NCI-H2107 (cell line): ENCODE measurements at places on chromosomes 11 and 22.

DNA sequence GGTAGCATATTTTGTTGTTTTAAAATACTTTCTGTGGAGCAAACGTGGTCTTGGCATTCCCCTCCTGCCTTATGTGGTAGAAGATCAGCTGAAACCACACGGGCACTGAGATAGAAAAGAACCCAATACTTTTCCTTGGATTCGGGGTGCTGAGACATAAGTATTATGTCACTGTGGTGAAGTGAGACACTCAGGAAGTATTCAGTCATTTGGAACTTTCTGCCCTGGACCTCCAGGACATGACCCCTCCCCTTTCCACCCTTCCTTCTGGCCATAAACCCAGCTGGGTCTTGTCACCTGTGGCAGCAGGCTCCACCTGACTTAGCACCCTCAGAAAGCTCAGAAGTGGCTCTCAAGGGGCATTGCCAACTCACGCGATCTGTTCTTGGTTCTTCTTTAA lies 123.4 kb downstream of the SWAP70 start:
- no peak for DNase-seq

DNA sequence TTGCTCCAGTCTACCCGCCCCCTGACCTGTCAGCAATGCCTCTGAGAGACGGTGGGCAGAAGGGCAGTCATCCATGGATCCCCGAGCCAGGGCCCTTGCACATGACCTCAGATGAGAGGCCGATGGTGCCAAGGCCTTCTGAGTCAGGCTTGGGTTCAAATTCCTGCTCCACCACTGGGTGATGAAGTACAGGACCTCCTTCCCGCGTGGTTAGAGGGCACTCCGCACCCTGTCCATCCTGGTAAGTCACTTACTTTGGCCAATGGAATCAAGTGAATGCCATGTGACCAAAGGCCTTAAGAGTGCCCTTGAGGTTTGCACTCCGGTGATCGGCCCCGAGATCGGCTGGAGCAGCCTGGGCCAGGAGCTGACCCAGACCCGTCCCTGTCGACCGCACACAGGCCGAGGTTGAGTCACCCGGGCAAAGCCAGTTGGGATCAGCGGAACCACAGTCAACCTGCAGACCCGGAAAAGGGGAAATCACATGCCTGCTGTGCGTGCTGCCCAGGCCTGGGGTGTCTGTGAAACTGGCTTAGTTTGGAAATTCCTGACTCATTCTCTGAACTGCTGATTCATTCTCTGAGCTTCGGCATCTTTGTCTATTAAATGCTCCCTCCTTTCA lies 48.9 kb downstream of the RTL6 start:
- DNase-seq, result no peak

DNA sequence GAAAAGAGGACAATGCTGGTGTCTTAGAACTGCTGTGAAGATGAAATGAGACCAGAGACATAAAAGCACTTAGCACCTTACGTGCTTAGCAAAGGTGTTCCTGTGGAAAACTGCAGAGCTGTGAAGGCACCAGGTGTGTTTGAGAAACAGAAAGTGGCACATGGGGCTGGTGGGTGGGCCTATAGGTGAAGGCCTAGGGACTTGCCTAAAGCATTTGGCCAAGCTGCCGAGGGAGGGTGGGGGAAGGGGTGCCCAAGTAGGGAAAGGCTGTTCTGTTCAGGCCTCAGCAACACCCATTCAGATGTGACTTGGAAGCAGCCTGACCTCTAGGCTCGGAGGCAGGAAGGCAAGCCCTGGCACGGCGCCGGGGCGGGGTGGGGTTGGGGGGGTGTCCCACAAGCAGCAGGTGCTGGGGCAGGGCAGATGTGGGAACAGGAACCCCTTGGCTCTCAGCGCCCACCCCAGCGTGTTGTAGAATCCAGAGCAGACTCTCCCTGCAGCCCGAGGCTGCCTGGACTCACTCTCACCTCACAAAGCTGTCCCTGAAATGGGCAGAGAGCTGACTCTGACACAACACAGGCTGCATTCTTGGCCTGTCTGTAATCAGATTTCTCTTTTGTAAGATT lies 366.7 kb upstream of the NARS2 start:
- DNase-seq, result no peak

GRCh38 chr11:68468217-68468828 lies 7.8 kb downstream of the PPP6R3 start:
- no peak for DNase-seq

GRCh38 chr11:1473786-1474185 lies 12.8 kb downstream of the MOB2 start:
- DNase-seq, result no peak

DNA sequence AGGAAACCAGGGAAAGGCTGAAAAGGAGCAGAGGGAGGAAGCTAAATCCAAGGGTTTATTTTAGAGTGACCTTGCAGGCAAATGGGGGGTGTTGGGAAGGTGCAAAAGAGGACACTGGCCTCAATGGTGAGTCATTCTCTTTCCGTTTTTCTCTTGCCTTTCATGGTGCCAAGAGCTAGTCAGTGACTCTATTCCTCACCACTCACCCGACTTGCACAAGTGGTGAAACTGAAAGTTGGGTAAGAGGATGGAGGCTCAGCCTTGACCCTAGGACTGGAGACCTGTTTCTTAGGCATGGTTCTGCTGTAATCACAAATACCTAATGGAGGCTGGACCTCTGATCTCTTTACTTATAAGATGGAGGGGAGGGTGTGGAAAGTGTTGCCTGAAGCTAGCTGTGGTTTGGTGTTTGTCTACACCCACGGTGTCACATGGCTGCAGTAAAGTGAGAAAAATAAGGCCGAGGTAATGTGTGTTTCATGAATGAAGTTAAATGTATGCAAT lies 67.3 kb upstream of the CREB3L1 start:
- no peak for DNase-seq

DNA sequence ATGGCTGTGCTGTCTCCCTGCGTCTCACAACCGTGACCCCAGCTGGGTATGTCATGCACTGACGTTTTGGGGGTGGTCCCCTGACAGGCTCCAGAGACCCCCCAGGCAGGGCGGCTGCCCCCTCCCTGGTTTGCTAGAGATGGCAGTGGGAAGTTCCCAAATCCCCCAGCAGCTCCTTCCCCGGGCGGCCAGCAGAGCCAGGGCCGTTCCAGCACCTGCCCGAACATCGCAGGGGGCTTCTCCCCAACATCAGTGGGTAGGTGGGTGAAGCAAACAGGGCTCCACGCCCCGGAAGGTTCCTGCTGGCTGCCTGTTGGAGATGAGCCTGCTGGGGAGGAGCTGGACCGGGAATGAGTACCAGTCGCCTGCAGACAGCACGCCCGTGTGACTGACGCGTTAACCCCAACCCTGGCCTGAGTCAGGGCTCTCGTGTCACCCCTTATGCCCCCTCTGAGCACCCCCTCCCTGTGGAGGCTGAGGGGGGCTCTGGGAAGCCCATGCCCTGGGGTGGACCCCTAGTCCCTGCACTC lies 45.6 kb downstream of the GRAMD4 start:
- no peak for DNase-seq

GRCh38 chr22:22692707-22693530 lies 48.5 kb downstream of the GGTLC2 start:
- DNase-seq, result peak; percentile 19

GRCh38 chr11:118401880-118402590 lies 629 bp downstream of the ATP5MG start:
- no peak for DNase-seq

DNA sequence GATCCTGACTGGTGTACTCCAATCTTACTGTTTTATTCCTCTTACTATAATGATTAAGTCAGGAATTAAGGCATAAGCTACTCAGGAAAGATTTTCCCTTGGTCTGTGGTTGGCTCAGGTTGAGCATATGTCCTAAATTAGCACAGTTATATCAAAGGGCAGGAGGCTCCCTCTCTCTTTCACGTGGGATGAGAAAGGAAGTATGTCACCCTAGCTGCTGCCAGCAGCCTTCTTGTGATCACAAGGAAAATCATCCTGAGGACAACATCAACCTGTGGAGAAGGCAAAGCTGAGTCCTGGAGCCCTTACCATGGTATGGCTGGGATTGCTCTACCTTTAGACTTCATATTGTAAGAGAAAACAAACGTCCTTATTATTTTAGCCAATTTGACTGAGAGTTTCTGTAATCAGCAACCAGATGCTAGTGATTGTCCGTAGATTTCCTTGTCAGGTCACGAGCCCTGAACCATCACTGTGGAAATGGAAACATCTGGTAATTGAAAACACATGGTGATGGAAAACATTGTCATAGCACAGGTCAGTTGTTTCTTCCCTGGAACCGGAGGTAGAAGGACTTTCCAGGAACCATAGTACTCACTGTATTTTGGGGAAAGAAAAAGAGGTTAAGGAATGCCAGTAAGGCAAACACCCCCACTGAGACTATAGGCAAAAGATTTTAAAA lies 40.6 kb upstream of the DEUP1 start:
- no peak for DNase-seq

DNA sequence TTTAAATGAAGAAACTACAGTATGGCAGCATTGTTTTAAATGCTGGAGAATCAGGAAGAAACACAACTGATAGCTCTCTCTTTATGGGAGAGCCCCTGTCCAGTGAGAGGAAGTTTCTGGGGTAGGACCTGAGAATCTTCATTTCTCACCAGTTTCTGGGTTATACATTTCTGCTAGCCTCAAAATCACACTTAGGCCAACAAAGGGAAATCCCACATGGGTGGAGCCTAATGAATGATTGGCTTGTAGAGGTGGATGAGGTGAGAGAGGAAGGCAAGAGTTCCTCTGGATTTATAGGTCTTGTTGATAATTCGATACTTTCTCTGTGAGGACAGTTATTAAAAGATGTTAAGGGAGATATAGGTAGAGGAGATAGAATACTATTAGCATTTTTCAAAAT lies 1397.3 kb upstream of the TENM4 start:
- DNase-seq, result no peak

DNA sequence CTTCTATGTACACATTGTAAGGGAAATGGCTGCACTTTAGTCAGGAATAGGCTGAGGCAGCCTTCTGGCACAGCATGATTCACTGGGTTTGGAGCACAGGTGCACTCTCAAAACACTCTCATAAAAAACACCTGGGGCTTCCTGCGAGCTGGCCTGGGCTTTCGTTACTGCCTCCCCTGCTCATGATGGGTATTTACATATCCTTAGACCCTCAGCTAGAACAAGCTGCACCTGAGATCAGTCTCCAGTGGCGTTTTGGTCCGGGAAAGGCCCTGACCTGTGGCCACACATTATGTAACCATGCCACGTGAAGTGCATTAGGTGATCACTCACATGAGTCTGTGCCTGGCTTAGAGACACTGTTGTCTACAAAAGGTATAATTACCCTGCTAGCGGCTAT lies 321.7 kb downstream of the TMEM135 start:
- peak; percentile 48 for DNase-seq

- DNase-seq, result no peak
Measured at GRCh38 chr11:102391549-102392237, 44.7 kb downstream of the BIRC2 start.

DNA sequence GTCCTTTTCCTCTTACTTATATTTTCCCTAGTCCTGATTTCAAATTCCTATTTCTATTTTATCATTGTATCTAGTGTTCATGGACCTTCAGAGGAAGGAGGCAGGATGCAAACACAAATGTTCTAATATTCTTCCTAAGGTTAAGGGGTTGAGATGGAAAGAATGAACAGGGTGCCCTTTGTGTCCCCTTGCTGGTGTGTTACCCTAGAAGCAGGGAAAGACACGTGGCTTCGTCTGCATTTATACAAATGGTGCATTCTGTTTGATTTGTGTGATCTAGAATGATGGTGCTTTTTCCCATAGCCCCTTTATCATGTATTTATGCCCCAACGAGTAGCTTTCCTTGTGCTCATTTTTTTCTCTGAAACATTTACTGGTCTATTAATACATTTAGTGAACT lies 76.2 kb downstream of the PLEKHA7 start:
- no peak for DNase-seq

GRCh38 chr11:83122050-83122449 lies 34.9 kb upstream of the PCF11 start:
- DNase-seq, result no peak

DNA sequence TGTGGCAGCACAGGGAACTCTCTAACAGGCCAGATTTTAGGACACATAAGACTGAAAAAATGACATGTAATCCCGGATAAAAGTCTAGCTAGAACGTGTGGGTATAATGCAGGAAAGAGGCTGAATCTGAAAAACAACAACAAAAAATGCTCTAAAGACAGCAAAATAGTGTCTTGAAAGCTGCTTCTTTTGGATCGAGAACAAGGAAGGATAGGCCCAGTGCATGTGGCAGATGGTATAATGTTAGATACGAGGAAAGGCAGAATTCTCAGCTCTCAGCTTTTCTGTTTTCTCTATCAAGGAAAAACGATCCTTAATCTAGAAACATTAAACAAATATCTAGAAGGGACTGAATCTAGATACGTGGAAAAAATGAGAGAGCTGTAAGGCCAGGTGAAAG lies 33.8 kb upstream of the PARVA start:
- no peak for DNase-seq

DNA sequence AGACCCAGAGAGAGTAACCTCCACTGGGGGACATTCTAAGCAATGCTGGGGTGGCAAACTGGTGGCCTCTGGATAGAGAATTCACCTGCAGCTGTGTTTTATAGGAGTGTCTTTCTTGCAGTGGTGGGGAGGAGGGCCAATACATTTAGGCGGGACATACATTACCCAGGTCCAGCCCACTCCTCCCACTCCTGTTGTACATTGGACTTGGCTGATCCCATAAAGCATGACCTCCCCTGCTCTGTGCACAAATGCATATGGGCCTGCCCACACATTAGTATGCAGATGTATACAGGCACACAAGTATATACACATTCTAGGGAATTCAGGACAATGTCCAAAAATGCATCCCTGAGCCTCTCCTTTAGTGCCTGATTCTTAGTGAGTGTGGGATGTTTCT lies 99.1 kb downstream of the RRAS2 start:
- no peak for DNase-seq
